Dermis blood vessel endothelial cell (primary cell): ENCODE measurements at places on chromosomes 7 and 10. TPM values are rescaled to one million over a fixed set of nuclear protein-coding genes. Genes with fewer than 3 reads are reported as not detected.

Gene ACBD7
- 0.85 and 6.0 TPM in 2 replicates for total RNA-seq

Gene TAS2R41
- total RNA-seq: not detected in 2 replicates

Gene CALD1
- 228 and 258 TPM in 2 replicates for total RNA-seq

Gene CTTNBP2
- total RNA-seq: 0.34 and 0.37 TPM in 2 replicates

Gene RAB19
- total RNA-seq: not detected in 2 replicates

Gene NRG3
- total RNA-seq: 3.2 and 7.4 TPM in 2 replicates

Gene CCL26
- total RNA-seq: not detected in 2 replicates

Gene SEMA3E
- total RNA-seq: 0.34 and 0.37 TPM in 2 replicates

Gene RELN
- total RNA-seq: 412 and 787 TPM in 2 replicates

Gene FZD8
- total RNA-seq: 25.6 and 30.5 TPM in 2 replicates

Gene KCNIP2
- 0.85 TPM in 1 of 2 replicates, not detected in the other for total RNA-seq

Gene AGAP3
- total RNA-seq: 94.9 and 142 TPM in 2 replicates

Gene ZC3HAV1L
- total RNA-seq: 16.4 and 20.8 TPM in 2 replicates

Gene CYP3A7
- total RNA-seq: not detected in 2 replicates

Gene NKX1-2
- total RNA-seq: not detected in 2 replicates

Gene EPHB6
- under 0.01 and 0.09 TPM in 2 replicates for total RNA-seq

Gene HOXA13
- under 0.01 TPM in 1 of 2 replicates, not detected in the other for total RNA-seq

Gene CXCL12
- 2.9 and 5.1 TPM in 2 replicates for total RNA-seq

Gene GRID1
- total RNA-seq: not detected in 2 replicates

Gene RBP3
- not detected in 2 replicates for total RNA-seq

Gene ZFYVE27
- 19.6 and 20.6 TPM in 2 replicates for total RNA-seq

Gene CYP26C1
- total RNA-seq: 1.9 and 5.4 TPM in 2 replicates

Gene UNCX
- not detected in 2 replicates for total RNA-seq

Gene CHAT
- total RNA-seq: not detected in 2 replicates

Gene SEMA4G
- total RNA-seq: 1.9 and 2.6 TPM in 2 replicates
